ENCODE measurements at places on chromosomes 7 and 10.

DNA sequence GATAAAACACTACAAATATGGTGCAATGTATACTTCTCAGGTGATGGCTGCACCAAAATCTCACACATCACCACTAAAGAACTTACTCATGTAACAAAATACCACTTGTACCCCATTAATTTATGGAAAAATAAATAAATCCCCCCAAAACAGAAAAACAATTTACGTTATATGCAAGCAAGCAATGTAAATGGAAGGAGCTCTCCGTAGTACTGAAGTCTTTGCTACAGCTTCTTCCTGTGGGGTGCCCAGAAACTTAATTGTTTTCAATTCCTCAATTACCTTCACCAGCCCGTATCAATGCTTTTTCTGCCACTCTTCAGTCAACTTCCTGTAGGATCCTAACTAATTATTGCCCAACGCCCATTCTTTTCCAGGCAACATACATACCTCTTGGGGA, 138.1 kb downstream of the RELN start:
- no peak for DNase-seq

- no peak for DNase-seq
These were observed 20.7 kb upstream of the ABLIM1 start for GRCh38 chr10:114678820-114679219.

- no peak for DNase-seq
These were observed 11.8 kb downstream of the TTYH3 start for GRCh38 chr7:2643386-2644219.

DNA sequence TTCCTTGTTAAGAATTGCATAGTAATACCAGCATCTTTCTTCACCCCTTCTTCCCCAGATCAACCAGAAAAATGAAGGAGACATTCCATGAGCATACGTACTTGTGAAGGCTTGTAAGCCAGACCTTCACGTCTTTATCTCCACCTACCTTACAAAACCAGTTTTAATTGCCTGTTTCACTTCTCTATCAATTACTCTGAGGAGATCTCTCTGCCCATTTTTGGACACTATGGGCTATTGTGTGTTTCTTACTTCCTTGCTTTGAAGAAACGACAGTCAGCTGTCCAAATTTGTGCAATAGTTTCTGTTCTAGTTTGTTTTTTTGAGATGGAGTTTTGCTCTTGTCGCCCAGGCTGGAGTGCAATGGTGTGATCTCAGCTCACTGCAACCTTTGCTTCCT, 349.7 kb upstream of the MBL2 start:
- no peak for DNase-seq

DNA sequence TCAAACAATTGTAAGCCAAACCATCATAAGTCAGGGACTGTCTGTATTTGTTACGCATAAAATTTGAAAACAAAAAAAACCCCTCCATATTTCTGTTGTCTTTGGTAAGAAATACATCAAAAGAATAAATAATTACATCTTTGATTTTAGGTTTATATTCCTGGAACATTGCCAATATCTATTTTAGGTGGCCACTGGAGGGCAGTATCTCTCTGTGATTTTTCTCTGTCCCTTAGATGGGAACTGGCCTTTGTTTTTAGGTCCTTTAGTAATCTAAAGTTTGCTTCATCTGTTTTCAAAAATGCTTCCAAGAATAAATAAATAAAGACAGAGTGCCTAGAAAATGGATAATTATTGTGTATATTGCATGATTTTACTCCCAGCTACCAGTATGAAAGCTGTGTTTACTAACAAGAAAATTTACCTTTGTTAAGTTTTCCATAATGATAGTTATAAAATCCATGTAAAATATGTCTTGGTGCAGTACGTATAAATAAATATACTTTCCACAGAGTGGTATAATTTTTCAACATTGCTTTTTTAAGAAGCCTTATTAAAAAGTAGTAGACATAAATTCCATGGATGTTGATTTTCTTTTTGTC, 64.2 kb downstream of the PHYHIPL start:
- no peak for DNase-seq

DNA sequence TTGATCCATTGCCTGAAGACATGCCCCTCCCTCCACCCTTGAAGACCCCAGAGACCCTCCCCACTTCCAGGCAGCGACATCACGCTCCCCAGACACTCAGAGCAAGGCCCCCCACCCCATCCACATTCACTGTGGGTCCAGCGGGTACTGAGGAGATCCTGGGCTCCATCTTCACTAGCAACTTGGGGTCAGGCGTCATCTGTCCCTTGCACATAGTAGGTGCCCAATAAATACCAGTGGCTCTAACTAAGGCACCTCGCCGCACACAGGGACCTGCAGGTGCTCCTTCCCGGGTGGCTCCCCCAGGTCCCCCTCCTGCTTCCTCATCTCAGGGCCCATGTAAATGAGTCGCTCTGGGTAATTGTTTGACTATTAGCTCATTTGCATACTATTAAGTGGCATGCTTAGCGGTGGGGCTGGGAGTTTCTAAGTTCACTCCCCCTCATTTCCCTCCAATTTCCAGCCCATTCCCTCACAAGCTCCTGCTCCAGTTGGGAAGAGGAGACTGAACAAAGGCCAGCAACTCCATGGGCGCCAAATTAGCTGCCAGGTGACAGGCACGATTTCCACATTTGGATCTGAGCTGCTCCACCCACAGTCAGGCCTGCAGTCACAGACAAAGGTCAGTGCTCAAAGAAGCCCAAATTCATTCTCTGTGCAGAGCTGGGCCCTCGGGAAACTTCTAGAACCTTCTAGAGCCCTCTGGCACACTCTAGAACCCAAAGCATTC, 29.7 kb downstream of the EBF3 start:
- DNase-seq: no peak

- DNase-seq: no peak
These were observed 362.7 kb downstream of the IPMK start for GRCh38 chr10:57905010-57905409.

- DNase-seq: peak; percentile 94
These were observed 66.9 kb downstream of the STK17A start for GRCh38 chr7:43649755-43650274.

- DNase-seq: peak; percentile 10
These were observed 489.2 kb downstream of the MDFIC start for GRCh38 chr7:115410972-115411686.

DNA sequence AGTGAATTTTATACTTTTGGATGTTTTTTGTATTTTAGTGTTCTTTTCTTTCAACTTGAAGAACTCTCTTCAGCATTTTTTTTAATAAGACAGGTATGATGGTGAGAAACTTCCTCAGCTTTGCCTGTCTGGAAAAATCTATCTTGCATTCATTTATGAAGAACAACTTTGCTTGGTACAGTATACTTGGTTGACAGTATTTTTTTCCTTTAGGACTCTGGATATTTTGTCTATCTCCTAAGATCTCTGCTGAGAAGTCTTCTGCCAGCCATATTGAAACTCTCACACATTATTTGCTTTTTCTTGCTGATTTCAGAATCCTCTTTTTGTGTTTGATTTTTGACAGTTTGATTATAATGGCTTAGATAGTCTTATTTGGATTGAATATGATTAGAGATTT, 405.0 kb upstream of the GHITM start:
- DNase-seq: no peak

DNA sequence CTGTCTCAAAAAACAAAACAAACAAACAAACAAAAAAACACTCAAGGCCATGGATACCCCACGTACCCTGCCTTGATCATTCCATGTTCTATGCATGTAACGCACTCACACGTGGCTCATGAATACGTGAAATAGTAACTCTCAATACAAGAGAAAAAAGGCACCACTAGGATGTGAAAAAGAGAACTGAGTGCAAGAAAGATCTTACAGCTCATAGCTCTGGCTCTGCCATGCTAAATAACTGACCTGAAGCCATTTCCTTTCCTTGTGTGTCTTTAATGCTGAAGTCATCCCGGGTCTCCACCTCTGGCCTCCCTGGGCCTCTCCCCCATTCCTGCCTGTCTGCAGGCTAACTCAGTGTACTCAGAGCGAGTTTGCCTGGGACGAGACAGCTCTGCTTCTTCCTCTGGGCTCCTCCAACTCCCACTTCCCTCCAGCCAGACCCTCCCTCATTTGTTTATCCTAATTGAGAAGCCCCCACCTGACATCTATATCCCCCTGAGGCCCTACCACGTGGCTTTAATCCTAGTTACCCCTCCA, 117.3 kb downstream of the PRPF18 start:
- DNase-seq: no peak

GRCh38 chr10:33355274-33355673, 20.8 kb upstream of the NRP1 start:
- no peak for DNase-seq

DNA sequence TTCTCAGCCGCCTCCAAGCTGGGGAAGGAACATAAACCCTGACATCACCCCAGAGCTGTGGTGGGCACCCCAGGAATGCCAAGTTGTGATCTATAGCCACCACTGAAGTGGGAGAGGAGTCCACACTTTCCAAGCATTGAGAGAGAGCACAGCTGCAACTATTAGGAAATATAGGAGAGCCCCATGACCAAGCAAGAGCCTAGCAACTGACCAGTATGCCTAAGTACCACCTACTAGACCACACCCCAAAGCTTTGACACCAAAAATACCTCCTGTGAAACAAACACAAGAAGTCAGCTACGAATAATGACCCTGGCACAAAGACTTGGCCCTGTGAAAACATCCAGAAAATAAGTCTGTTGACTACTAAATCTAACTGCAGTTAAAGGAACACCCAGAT, 804.1 kb upstream of the IGFBP3 start:
- no peak for DNase-seq

- no peak for DNase-seq
These were observed 103.9 kb upstream of the RET start for GRCh38 chr10:42972946-42973345.

- no peak for DNase-seq
These were observed 113.0 kb upstream of the ZNF479 start for GRCh38 chr7:57245206-57245605.

- no peak for DNase-seq
These were observed 195.4 kb downstream of the COBL start for GRCh38 chr7:51121036-51121790.

DNA sequence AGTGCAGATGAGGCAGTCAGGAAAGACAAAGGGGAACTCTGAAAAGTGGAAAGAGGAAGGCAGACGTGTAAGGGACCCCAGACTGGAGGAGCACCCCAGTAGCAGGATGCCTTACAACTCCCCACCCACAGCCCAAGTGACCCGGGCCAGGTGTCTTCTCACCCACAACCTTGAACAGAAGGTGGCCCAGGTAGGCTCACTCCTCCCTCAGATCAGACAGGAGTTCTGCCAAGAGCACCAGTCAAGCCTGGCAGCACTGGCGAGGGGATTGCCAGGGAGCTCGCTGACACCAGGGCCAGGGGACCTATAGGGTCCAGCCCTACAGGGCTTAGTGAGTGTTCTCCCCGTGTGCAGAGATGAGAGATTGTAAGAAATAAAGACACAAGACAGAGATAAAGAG, 27.1 kb upstream of the LMBR1 start:
- no peak for DNase-seq

DNA sequence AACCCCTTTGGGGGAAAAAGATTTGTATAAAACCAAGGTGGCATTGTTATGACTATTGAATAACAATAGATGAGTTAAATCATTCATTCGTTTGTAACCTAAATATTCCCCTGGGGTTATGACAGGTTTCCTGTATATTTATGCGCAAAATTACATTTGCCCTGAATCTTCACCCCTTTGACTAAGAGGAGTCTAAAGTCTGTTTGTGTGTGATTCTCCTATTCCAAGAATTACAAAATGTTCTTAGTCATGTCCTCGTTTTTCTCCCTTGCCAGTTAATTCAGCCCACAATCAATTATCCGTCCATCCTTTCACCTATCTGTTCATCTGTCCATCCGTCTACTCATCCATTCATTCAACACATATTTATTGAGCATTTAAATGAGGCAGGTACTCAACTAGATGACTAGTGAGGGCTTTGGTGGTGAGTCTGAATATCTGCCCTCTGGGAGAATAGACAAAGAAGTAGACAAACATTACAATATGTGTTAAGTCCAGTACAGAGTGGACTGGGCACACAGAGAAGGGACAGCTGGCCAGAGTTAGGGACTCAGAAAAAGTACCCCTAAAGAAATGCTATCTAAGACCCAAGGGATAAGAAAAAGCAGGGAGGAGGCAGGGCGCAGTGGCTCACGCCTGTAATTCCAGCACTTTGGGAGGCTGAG, 35.6 kb upstream of the TCF7L2 start:
- no peak for DNase-seq

DNA sequence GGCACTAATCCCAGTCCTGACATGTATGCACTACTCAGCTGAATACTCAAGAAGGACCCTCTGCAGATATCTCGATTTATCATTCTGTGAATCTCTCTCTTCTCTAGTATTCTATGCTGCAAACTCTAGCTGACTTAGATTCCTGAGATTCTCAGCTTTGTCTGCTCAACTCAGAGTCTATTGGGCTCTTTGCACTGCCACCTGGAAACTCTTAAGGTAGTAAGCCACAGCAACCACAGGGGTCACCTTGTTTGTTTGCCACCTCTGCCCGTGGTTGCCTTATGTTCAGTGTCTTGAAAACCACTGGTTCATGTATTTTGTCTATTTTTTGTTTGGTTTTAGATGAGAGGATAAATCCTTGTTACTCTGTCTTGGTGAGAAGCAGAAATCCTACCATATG, 72.9 kb downstream of the SP8 start:
- DNase-seq: no peak

GRCh38 chr7:155676052-155676451, 31.6 kb downstream of the RBM33 start:
- no peak for DNase-seq

DNA sequence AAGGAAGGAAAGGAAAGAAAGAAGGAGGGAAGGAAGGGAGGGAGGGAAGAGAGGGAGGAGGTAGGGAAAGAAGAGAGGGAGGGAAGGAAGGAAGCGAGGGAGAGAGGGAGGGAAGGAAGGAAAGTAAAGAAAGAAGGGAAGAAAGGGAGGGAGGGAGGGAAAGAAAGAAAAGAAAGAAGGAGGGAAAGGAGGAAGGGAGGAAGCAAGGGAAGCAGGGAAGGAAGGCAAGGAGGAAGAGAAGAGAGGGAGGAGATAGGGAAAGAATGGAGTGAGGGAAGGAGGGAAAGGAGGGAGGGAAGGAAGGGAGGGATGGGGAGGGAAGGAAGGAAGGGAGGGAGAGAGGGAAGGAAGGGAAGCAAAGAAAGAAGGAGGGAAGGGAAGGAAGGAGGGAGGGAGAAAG, 65.8 kb downstream of the MAP3K8 start:
- DNase-seq: no peak

DNA sequence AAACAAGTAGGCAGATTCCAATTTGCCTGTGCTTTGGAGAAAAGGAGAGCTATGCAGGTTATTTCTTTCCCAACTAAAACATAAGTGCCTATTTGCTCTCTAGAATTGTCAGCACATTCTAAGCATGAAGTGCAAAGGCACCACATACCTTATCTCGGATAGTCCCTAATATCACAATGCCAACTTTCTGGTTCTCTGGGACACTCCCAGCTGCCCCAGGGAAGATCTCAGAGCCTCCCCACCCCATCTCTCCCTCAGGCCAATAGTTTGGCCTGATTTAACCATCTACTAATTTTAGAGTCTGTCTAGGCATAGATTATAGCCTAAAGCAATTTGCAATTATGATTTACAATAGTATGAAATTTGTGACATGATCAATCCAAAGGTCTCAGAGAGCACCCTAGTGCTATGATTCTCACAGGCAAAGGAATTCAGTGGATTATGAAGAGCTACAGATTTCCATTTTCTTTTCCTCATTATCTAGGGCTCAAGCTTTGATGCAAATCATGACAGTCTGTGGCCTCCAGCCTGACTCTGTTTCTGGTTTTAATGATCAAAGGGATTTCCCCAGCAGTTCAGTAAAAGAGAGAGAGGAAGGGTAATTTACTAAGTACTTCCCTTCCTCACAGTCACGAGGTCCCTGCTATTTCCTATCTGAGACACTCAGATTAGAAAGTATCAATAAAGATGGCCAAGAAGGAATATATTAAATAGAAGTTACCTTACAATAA, 29.0 kb upstream of the IL6 start:
- DNase-seq: peak; percentile 31

All from GM12864 (cell line).